Activated T-helper 1 cell treated with anti-CD3 and anti-CD28 coated beads, Interleukin-12 subunit alpha, Interleukin-12 subunit beta, Interleukin-2, Interleukin-4 antibody, amounts not matched to agents 30 ng/mL and 10 ng/mL and 1 ng/mL, durations not matched to agents 14 hours and 24 hours and 36 hours (primary cell): ENCODE measurements at places on chromosomes 4 and X.

DNA sequence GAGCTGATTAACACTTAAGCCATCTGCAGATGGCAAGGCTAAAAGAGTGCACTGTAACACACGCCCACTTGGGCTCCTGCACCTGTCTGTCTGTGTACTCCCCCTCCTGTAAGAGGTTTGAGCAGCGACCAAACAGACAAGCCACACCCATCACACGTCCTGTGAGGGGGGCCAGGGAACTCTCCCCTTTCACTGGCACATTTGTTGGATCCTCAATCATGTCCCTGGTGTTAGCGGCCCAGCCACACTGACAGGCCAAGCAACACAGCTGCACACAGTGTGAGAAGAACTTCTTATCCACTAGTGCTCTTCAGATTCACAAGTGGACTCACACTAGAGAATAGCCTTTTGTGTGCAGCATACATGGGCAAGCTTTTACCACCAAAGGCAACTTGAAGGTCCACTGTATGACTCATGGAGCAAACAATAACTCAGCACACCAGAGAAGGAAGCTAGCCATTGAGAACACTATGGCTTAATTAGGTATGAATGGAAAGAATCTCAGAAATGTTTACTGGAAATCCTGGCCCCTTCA, 29.1 kb upstream of the UTP14A start:
- DNase-seq: no peak

DNA sequence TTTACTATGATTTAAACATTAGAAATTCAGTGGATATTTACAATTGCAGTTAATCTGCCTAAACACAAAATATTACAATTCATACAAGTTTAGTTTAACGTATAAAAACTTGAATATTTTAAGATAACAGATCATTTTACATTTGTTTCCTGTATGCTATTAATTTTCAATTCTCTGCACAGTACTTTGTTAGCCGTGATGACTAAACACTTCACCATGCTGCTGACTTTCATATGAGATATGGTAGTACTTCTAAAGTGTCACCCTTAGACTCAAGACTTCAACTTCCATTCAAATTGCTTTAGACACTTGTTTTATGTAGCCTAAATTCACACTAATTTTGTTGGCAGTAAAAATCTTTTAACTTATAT, 1646.4 kb upstream of the ADGRL3 start:
- DNase-seq: no peak

GRCh38 chr4:88696630-88697029, 999 bp downstream of the NAP1L5 start:
- no peak for DNase-seq

DNA sequence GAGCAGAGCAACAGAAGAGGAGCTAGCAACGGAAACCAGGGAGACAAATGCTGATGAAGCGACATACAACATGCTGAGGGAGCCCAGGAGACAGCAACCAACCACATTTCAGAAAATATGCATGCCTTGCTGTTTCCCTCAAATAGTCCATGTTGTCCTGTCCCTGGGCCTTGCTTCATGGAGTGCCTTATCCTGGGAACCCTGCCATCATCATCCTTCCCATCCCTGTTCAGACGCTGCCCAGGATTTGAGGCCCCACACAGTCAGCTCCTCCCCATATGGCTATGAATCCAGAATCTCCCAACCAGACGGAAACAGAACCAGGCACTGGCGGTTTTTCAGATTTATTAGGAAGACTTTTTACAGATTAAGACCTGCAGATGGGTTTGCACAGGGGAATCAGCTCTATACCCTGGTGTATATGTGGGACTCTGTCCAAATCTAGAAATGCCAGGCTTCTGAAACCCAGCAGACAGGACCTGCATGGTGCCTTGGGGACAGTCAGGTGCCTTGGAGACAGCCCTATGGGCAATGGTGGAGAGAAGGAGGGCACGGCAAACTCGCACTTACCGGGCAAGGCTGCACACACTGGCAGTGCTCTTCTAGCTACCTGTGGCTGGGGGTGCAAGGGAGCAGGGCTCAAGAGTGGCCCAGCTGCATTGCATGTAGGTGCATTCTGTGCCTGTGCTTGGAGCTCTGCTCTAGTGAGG, 199.7 kb upstream of the MAMLD1 start:
- DNase-seq: no peak

DNA sequence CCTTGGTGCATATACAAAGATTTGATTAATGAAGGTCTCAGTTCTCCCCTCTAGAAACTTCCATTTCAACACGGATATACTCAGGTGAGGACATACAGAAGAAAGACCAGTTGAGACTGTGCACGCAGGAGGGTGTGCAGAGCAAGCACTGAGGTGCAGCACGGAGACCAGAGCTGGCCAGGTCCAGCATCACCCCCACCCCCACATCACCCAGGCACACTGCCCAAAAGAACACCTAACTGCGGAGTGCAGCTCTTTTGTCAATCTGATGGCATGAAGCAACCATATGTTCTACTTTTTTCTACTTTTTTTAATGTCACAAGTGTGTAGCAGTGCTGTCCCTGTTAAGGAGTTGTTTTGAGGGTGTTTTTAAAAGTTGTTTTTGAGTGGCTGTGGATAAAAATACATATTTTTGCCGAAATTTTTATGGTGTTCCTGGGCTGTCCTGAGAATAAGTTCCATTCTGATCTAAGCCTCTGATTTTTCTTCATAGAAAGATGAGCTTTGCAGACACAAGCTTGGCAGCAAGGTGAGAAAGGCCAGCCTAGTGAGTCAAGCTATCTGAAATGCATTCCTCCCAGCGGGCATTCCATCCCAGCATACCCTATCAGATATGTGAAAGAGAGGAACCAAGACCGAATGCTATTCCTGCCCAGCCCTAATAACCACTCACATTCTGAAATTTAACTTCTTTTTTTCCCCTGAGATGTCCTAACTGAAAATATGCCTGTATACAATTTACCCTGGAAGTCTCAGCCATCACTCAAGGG, 173.7 kb downstream of the PTTG2 start:
- no peak for DNase-seq

GRCh38 chrX:125205918-125206665, 113.6 kb upstream of the TEX13C start:
- no peak for DNase-seq

DNA sequence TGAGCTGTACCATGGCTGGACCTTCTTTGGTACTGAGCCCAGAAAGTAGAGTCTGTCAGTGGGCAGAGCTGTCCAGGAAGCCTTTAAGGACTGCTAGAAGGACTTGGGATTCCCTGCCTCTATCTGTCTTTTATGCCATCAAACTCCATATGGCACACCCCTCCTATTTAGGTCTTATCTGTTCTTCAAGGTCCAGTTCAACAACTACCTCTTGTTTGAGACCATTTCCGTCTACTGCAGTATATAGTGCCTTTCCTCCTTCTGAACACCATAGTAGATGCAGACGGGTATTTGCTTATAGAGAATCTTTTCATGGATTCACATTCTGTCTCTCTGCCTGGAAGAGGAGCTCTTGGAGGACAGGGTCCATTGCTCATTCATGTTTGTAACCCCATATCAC, 146.1 kb upstream of the IL1RAPL2 start:
- no peak for DNase-seq

DNA sequence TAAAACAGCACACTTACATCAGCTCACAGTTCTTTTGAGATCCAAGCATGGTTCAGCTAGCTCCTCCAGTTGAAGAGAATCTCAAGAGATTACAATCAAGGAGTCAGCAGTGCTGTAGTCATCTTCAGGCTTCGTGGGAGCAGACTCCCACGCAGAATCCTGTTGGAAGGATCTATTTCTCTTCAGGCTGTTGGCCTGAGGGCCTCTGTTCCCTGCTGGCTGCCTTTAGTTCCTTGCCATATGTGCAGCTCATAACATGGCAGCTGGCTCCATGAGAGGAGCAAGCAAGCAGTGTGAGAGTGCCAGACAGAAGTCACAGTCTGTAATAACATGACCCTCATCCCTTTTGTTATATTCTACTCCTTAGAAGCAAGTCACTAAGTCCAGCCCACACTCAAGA, 168.6 kb downstream of the COX18 start:
- DNase-seq: no peak

GRCh38 chrX:103063191-103063845, 653 bp downstream of the BEX1 start:
- DNase-seq: no peak

GRCh38 chrX:46653482-46653881, 79.9 kb downstream of the CHST7 start:
- no peak for DNase-seq

GRCh38 chr4:8364141-8364540, 76.4 kb downstream of the ACOX3 start:
- no peak for DNase-seq

- no peak for DNase-seq
These were observed 13.6 kb downstream of the SLC25A6 start for GRCh38 chrX:1378306-1378759.

GRCh38 chr4:124955476-124955875, 242.9 kb upstream of the ANKRD50 start:
- no peak for DNase-seq

DNA sequence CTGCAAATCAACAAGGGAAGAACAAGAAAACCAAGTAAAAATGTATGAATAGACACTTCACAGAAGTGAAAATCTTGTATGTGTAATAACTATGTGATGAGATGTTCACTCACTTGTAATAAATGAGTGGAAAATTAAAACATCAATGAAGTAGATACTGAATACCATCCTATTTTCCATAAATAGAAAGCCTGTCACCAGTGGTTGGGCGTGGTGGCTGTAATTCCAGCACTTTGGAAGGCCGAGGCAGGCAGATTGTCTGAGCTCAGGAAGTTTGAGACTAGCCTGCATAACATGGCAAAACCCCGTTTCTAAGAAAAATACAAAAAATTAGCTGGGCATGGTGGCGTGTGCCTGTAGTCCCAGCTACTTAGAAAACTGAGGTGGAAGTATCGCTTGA, 53.5 kb upstream of the SOD3 start:
- no peak for DNase-seq

GRCh38 chrX:63754136-63754859, 30.7 kb downstream of the ARHGEF9 start:
- no peak for DNase-seq

GRCh38 chrX:40922307-40922706, 162.9 kb upstream of the USP9X start:
- DNase-seq: no peak

DNA sequence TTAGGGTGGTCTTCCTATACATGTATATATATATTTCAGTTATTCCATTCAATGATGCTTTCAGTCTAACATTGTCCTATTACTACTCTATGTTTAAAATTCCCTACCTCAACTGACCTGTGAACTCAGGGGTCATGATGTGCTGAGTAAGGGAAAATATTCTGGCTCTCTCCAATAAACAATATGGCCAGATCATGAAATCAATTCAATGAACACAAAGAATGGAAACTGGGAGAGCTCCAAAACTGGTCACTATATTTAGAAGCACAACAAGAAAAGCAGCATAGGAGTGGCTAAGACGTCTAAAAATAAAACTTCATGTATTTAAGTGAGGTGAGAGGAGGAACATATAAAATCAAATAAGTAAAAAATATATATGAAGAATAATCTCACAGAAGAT, 304.5 kb downstream of the PPP3CA start:
- DNase-seq: no peak
